ENCODE measurements at places on chromosomes 3 and 15.

DNA sequence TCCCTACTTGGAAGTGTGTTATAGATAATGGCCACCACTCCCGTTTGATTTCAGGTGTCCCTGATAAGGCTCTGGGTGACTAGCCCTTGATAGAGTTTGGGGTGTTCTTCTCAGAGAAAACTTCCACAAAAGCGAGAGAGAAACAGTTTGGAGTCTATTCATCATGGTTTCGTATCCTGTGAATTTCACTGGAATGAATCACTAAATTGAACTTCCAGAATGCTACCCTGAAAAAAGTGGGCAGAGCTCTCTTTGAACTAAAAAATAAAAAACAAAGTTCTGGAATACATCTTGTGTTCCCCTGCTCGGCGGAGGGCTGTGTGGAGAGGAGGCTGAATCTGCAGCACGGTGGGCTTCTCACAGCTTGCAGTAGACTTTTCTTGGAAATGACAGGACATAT lies 52.8 kb upstream of the FAM98B start:
- DNase-seq = no peak

DNA sequence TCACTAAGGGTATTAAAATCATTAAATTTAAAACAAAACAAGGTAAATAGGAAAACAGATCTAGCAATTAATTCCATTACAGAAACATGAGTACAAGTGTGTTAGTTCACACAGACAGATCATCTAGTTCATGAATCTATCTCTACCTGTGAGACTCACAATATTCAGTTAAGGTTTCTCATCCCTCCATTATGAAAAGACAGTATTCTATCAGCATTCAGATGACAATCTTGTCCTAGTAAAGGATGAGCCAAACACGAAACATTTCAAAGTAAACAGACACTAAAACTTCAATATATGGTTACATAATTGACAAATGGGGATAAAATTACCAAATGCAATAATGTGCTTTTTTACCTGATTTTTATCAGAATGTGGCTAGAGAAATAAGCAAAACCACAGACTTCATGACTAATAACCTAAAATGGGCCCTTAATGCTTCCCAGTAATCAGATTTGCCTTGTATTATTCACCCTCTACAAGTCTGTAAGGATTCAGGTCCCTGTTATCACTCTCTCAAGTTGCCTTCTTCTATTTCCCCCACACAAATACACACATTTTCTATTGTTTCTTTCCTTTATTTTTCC lies 126.8 kb downstream of the DLG1 start:
- no peak for DNase-seq

DNA sequence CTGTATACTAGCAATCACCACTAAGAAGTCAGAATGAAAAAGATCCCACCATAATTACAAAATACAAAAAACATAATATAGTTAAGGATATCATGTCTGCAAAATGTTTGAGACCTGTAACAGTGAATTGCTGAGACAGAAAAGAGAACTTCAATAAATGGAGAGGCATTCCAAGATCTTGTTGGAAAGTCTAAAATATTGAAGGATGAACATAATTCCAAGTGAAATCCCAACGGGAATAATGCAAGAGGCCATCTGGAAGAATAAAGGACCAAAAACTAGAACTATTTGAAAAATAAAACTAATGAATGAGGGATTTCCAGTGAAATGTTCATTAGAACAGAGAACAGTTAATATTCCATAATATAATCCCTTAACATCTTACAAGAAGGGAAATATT lies 110.9 kb downstream of the COL6A6 start:
- no peak for DNase-seq

DNA sequence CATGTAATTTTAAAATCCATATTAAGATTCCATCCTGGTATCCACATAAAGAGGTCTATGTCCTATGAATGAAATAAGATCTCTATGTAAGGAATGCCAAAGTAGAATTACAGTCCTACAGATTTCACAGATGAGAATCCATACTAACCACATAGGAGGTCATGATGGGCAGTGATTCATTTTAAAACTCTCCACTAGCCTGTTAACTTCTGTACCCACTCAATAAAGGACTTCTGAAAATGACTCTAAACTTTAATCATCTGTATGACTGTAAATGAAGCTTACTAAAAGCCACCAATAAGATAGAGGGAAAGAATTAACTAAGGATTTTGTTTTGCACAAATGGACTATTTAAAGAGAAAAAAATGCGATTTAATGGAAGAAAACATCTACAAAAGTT lies 28.7 kb downstream of the MORC1 start:
- DNase-seq = no peak

GRCh38 chr3:31550452-31551251 lies 17.9 kb downstream of the STT3B start:
- no peak for DNase-seq

GRCh38 chr3:32383136-32383711 lies 8.4 kb upstream of the CMTM7 start:
- no peak for DNase-seq

DNA sequence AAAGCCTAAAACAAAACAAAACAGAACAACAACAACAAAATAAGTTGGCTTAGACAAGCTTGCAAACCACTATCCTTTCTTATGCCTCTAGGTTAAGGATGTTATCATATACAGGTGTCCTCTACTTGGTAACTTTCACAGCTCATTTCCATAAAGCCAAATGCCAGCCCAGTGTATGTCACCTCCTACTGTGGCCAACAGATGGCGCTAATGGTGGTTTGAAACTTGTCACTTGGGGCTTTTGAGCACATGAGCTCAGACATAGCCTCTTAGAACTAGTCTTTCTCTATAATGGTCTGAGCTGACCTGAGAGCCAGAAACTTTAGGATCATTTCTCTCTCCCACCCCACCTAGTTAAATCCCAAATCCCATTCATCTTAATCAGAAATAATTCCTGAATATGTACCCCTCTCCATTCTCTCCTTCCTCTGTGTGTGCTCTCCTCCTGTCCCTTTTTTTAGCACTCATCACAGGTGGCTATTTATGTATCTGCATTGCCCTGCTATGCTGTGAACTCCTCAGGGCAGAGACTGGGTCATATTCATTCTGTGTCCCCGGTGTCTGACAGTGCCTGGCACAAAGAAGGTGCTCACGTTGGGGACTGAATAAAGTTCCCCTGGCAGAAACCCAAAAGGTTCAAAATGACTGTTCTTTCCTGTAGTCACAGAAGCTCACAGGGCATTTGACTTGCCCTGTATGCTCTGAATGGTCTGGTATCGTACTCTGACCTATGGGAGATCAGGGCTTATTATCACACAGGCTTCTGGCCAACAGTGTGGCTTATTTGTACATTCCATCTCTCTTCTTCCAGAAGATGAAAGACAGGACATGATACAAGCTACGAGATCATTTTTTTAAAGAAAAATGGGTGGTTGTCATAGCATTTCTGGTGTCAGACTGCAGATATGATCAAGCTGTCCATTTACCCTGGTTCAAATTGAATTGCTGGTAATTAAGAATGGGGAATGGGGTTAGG lies 319.3 kb upstream of the AZI2 start:
- no peak for DNase-seq

GRCh38 chr3:14606669-14607339 lies 44.8 kb upstream of the CCDC174 start:
- no peak for DNase-seq
